Inflammatory macrophage (primary cell): ENCODE measurements at places on chromosomes 3 and 15.

- no peak for DNase-seq
Measured at GRCh38 chr3:63914312-63914711, 2.1 kb upstream of the SCAANT1 start.

GRCh38 chr15:39188314-39188713 lies 392.6 kb upstream of the THBS1 start:
- no peak for DNase-seq

DNA sequence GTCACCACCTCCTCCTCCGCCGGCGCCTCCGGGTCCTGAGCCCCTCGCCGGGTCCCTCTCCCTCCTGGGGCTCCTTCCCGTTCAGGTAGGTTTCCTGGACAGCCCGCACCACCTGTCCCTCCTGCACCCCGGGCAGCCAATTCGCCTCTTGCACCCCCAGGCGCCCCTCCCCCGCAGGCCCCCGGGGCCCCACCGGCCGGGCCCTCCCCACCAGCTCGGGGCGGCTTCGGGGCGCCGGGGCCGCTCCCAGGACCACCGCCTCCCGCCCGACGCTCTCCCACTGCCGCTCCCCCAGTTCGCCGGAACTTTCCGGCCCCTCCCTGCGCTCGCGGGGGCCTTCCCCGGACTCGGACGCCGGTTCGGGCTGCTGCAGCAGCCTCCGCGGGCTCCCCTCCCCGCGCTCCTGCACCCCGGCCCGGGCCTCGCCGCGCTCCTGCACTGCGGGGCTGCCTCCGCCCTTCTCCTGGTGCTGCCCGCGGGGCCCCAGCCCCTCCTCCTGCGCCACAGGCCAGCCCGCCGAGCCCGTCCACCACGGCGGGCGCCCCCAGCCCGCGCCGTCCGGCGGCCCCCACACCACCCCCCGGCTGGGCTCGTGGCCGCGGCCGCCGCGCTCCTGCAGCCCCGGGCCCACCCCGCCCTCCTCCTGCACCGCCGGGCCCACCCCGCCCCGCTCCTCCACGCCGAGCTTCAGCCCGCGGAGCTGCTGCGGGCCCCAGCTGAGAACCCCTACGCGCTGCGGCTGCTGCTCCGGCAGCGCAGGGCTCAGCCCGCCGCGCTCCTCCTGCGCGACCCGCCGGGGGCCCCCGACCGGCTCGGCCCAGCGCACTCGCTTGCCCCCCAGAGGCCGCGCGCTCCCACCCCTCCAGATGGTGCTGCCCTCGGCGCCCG lies 587 bp upstream of the TNK2 start:
- no peak for DNase-seq

DNA sequence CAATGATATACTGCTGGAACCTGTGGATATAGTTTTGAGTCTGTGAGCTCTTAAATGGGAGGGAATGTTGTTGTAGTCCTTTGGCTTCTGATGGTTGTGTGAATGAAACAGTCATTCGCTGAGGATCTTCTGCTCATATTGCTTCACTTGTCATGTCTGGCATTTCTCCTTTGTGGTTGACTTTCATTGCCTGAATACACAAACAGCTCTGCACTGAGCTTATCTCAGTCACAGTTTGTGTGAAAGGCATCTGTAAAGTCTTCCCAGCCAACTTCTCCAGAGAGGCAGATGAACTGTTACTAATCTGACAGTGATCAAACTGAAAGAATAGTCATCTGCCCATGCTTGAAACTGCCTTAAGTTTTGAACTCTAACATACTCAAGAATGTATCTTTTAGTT lies 59.8 kb downstream of the TMED3 start:
- no peak for DNase-seq
